ENCODE measurements at places on chromosomes 6 and 20.

GRCh38 chr20:62334881-62335280 lies 32.1 kb downstream of the ADRM1 start:
- no peak for DNase-seq

- no peak for DNase-seq
These were observed 135.4 kb upstream of the RALGAPA2 start for GRCh38 chr20:20847814-20848213.

- no peak for DNase-seq
These were observed 77.4 kb downstream of the SMOC2 start for GRCh38 chr6:168518348-168518745.

GRCh38 chr6:11262242-11262641 lies 29.8 kb upstream of the NEDD9 start:
- no peak for DNase-seq

- no peak for DNase-seq
These were observed 314.6 kb downstream of the THBS2 start for GRCh38 chr6:168939041-168939440.

GRCh38 chr6:79628466-79629288 lies 2.5 kb upstream of the SH3BGRL2 start:
- no peak for DNase-seq

DNA sequence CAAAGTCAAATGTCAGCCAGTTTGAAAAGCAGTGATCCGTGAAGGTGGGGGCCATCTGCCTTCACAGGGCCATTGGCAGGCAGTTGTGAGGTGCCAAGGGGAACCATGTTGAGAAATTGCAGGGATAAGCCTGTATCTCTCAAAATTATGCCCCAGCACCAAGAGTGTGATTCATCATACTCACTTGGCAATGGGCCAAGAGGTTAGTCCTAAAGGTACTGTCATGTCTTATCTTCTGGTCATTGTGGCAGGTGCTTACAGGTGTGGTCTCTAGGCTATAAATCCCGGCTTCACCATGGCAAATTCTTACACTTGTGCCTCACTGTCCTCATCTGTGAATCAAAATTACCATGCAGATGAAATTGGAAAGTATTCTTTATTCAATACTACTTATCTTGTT lies 150.7 kb upstream of the LAMP5 start:
- DNase-seq: no peak

GRCh38 chr6:138382498-138383265 lies 5.0 kb downstream of the SMIM28 start:
- DNase-seq: no peak

DNA sequence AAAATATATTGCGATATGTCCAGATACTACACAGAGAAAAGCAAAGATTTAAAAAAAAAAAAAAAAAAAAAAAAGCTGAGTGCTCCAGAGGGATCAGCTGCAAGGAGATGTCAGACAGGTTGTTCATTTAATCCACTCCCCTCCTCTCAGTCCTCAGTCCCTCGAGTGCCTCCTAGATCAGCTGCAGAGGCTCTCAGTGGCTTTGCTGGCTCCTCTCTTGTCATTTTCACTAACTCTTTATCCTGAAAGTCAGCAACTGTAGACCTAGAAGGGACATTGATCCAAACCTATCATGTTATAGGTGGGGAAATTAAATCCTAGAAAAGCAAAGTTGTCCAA lies 61.6 kb downstream of the KIAA0319 start:
- DNase-seq: no peak

DNA sequence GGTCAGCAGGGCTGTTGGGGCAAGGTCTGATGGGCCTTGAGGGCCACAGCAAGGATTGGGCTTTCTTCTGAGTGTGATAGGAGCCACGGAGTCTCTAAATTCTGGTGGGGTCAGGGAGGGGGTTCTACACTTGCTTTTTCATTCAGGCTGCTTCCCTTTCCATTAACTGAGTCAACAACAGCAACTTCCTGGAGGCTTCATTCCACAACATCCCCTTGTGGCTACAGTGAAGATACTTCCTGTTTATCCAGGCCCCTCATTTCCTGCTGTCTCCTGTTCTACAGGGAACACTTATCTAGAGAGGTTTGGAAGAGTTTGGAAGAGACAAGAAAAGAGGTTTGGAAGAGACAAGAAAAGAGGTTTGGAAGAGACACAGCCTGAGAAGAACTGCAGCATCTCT lies 144.8 kb upstream of the ENPP5 start:
- DNase-seq: no peak

GRCh38 chr6:37594895-37595294 lies 95.2 kb upstream of the CCDC167 start:
- DNase-seq: no peak

DNA sequence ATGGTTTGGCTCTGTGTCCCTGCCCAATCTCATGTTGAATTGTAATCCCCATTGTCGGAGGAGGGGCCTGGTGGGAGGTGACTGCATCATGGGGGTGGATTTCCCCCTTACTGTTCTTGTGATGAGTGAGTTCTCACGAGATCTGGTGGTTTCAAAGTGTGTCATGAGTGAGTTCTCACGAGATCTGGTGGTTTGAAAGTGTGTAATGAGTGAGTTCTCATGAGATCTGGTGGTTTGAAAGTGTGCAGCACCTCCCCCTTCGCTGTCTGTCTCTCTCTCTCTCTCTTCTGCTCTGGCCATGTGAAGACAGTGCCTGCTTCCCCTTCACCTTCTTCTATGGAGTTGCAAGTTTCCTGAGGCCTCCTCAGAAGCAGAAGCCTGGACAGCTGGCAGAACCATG lies 87.6 kb downstream of the MYLK4 start:
- DNase-seq: no peak

- DNase-seq: no peak
These were observed 219.3 kb upstream of the PREP start for GRCh38 chr6:105622226-105622625.

GRCh38 chr6:105646391-105646867 lies 243.5 kb upstream of the PREP start:
- DNase-seq: no peak

Data from Calu3 (cell line).